Stimulated activated CD4-positive, alpha-beta T cell treated with anti-CD3 and anti-CD28 coated beads, Interleukin-4, amount 100 ng/mL, for 24 hours (primary cell): ENCODE measurements at places on chromosomes 11 and 22.

DNA sequence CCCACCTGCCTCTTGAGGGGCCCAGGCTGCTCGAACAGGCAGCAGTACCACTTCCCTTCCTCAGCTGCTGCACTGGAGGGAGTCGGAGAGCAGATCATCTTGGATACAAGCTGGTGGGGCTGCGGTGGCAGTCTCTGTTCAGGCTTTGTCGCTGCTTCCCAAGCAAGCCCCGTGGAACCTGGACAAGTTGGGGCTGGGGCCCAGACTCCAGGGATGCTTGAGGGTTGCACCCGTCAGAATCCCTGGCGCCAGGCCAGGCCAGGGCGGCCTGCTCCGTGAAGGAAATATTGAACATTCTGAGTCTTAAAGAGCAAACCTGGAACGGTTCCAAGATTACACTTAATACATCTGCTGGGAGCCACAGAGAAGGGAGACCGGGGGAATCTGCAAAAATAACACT, 310.1 kb upstream of the SORL1-AS1 start:
- DNase-seq, result no peak

- no peak for DNase-seq
Measured at GRCh38 chr22:31378123-31378522, 21.3 kb upstream of the DRG1 start.

DNA sequence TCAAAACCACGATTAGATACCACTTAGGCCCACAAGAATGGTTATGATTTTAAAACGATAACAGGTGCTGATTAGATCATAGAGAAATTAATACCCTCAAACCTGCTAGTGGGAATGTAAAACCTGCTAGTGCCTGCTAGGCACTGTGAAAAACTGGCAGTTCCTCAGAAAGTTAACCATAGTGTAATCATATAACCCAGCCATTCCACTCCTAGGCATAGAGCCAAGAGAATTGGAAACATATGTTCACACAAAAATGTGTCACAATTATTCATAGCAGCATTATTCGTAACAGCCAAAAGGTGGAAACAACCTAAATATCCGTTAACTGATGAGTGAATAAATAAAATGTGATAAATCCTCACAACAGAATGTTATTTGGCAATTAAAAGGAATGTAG, 122.2 kb upstream of the SYN3 start:
- no peak for DNase-seq

- DNase-seq, result no peak
Measured at GRCh38 chr22:23063539-23064380, 6.6 kb upstream of the GNAZ start.

DNA sequence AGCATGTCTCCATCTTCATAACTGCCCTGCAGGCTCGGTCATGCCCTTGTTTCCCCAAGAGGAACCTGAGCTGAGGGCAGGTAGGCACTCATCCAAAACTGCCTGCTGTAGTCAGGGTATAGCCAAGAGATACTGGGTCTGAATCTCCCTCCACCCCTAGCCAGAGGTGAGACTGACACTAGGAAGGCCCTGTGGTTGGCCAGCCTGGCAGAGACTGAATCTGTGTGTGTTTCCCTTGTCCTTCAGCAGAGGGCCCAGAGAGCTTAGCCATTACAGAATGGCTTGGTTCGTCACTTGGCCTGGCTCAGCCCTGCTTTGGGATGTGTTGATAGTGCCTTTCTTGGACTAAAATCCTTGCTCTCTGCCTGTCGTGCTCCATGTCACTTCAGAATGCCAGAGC, 79.3 kb upstream of the SUSD2 start:
- no peak for DNase-seq

DNA sequence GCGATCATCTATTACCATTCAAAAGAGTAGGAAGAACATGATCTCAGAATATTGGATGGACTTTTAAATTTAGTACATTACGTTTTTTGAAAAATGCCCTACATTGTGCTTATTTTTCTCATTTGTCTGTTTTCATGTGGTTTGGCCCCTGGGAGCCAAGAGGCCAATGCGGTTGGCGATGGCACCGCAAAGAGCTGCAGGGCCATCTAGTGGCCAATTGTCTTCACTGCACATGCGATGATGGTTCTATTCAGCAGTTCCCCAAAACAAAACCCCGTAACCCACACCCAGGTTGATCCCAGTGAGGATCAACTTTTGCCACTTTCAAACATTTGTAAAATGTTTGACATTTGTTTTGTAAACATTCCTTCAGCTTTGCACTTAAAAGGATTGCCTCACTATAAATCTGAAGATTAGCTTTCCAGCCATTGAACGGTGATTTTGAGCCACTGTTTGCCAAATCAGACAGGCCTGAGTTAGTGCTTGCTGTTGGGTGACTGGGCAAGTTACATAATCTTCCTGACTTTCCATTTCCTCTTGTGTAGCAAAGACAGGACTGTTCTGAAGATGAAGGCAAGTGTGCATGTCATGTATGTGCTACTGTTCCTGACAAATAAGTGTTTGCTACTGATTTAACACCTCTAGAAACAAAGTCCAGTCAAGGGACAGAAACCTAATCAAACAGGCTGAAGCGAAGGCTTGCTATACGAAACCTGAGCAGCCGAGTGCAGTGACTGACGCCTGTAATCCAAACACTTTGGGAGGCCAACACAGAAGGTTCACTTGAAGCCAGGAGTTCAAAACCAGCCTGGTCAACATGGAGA, 29.2 kb upstream of the XBP1 start:
- peak; percentile 76 for DNase-seq

- no peak for DNase-seq
Measured at GRCh38 chr22:46905415-46905814, 143.0 kb downstream of the TBC1D22A start.

DNA sequence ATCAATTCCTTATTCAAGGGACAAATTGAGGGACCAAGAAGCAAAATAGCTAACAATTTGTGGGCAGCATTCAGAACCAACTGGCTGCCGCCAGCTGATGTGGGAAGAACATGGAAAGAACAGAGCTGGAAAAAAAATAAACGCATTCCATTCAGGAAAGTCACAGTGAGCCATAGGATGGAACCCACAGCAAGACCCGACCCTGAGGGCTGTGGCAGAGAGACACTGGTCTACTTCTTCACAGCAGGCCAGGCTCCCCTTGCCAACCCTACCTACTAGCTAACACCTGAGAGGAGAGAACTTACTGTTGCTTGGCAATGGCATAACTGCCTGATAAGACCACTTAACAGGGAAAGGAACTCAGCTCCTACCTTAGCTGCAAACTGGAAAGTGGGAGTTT, 123.5 kb upstream of the APOA1 start:
- DNase-seq, result no peak

GRCh38 chr11:20017320-20017719, 143.0 kb downstream of the DBX1 start:
- DNase-seq, result no peak

GRCh38 chr11:92916299-92916698, 53.2 kb upstream of the MTNR1B start:
- no peak for DNase-seq

DNA sequence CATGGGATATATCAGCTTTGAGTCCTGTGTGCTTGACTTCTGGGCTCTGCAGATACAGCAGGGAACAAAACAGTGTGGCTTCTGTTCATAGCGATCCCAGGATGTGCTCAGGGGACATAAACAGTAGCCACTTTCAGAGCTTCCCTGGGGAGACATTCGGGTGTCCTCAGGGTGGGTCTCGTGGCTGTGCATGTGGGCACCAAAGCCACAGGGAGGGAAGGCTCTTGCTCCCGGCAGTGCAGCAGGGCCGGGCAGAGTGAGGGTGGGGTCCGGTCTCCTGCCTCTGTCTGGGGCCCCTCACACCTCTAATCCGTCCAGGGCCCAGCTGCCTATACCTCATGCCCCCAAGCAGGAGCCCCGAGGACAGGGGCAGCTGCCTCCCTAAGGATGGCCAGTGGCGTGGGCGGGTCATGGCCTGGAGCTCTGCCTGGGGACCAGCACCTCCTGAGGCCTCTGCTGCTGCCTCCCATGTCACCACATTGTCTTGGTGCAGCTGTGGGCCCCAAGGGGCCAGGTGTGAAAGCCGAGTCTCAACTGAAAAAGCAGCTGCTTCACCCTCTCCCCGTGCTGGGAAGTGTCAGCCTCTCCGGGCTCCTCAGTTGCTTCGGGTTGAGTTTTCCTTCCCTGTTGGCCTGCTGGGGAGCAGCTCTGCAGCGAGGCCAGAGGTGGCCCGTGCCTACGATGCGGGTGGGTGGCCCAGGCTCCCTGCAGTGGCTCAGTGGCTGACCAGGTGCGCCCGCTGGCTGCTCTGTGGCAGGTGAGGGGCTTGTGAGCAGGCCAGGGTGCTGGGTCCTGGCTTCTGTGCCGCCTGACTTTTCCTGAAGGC, 3.8 kb downstream of the TPCN2 start:
- no peak for DNase-seq

DNA sequence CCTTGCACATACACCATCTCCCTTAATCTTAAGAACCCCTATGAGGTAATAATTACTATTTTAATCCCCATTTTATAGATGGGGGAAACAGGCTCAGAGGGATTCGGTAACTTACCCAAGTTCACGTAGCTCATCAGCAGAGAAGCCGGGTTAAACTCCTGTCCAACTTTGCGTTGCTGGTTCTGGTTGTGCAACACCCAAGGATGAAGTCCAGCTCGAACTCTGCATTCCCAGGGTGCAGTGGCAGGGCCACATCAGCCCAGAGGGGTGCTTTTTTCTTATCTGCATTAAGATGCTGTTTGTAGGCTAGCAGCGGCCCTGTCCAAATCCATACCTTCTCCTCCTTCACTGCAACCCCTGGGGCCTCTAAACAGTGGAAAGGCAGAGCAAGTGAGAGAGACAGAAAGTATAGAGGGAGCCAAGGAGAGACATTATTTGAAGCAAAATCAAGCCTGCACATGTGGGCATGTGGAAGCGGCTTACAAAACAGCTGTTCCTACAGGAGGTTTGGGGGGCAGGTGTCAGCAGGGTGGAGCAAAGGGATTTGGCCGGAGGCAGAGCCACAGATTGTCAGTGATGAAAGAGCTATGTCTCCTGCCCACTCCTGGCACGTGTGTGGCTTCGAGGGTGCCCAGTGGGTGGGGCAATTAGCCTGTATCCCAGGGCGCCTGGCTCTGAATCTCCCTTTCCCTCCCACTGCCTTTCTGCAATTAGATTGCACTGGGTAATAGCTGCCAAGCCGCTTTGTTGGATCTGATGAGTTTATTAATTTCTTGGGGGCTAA, 129.5 kb upstream of the TBCEL start:
- DNase-seq, result no peak

DNA sequence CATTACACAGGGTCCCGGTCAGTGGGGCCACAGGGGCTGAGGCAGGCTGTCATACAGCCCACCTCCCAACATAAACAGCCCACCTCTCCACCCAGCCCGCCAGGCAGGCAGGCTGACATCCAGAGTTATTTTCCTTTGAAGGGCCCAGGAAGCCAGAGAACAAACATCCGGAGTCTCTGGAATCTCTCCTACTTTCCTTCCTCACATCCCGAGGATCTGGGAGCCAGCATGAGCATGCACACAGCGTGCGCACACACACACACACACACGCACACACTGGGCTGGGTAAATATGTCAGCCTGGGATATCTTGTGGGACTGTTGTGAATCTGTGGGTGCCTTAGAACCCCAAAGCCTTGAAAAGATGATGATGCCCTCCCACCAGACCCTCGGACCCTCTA, 55.4 kb downstream of the PDE2A start:
- no peak for DNase-seq

GRCh38 chr11:86637988-86638387, 34.4 kb downstream of the ME3 start:
- no peak for DNase-seq

GRCh38 chr11:95507794-95508193, 276.8 kb upstream of the SESN3 start:
- no peak for DNase-seq
